ENCODE measurements at places on chromosomes 3 and 15.

DNA sequence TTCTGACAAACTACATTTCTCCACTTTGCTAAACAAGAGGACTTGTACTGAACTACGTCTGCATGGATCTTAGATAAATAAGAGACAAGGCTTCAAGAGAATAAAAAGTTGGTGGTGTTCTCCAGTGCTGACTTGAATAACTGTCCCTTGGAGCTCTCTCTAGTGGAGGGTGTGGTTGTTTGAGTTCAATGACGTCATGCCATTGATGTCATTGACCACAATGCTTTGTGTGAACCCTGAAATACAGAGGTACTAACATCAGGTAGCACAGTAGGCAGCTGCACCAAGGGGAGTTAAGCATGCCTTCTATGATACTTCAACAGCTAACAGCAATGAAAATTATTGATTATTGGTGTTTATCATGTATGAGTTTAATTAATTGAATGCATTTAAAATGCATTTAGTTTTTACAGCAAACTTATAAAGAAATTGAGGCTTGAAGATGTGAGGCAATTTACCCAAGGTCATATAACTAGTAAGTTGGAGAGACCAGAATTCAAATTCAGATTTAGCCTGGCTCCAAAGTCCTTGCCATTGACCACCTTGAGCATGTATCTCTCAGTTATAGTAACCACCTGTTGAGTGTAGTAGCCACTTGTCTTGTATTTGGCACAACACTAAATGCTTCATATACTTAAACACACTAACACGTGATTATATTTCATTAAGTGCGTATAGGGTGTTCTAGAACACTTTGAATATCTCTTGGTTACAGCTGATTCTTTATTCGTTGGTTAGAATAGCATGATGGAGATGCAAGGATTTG lies 126.0 kb upstream of the ANKRD28 start:
- H3K36me3 ChIP-seq, result no peaks in the 10 kb centered on the region
- no peak overlapping the region for H3K4me3 ChIP-seq
- H3K27ac ChIP-seq, result no peak overlapping the region
- DNase-seq, result no peak

DNA sequence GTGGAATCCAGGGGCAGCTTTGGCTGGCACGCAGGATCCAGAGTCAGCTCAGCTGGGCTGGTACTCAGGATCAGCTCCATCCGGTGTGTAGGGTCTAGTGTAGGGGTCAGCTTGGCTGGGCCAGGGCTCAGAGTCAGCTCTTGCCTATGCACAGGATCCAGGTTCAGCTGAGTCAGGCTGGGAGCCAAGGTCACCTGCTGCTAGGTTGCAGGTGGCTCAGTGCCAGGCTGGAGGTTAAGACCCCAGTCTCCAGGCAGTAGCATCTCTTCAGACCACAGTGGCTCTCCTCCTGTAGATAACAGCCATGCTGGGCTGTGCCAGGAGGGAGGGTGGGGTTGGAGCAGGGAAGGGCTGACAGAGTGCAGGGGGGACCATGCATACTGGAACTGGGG lies 1.8 kb downstream of the HYAL3 start:
- peaks cover 28% of the 10 kb centered on the region for H3K4me1 ChIP-seq
- peaks cover 1% of the 10 kb centered on the region for H3K27me3 ChIP-seq
- H3K27ac ChIP-seq, result no peak overlapping the region
- no peak overlapping the region for H3K4me3 ChIP-seq
- no peaks in the 10 kb centered on the region for H3K36me3 ChIP-seq

DNA sequence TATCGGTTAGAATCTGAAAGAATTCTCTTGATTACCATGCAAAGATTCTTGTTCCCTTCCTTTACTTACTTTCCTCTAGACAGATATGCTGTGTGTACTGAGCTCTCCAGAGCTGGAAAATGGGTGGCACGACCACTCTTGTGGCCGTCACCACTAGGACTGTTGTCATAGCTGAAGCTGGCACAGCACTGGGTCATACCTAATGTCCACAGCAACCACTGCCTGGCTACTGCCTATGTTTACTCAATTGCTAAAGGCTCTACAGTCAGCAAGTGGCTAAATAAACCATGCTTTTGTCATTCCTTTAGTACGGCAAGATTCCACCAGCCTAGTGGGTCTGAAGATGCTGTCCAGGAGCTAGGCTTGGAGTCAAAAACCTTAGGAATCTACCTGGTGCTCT lies 1643.0 kb downstream of the OTOL1 start:
- no peak overlapping the region for H3K4me3 ChIP-seq
- DNase-seq, result no peak
- H3K4me1 ChIP-seq, result no peaks in the 10 kb centered on the region
- no peaks in the 10 kb centered on the region for H3K36me3 ChIP-seq
- H3K27me3 ChIP-seq, result no peaks in the 10 kb centered on the region
- no peak overlapping the region for H3K27ac ChIP-seq

DNA sequence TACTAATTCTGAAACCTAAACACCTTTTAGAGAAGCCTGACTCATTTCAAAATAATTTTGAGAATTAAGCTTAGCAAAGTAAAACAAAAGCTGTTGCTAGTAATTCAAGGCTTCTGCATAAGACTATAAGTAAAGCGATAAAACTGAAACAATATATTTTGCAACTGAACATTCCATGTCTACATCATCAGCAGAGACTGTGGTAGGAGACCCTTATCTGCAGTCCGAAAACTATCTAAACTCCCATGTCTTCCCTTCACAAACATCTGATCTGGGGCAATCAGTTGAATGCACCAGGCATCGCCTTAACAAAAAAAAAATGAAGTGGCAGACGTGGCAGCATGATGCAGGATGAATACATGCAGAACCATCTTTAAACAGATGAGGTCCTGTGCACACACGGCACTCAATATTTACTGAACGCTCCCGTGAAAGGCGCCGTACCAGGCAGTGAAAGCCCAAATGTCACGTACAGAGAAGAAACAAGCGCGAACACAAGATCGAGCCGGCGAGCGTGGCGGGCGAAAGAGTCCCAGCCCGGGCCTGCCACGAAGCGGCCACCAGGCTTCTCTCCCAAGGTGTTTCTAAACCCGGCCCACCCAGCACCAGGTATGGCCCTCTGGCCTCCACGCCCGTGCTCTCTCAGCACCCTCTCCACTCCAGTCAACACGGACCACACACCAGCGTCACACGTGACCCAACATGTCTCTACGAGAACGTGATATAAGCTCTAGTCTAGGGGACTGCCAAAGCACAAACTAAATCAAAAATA lies 63.0 kb downstream of the CHSY1 start:
- H3K27me3 ChIP-seq, result no peaks in the 10 kb centered on the region
- H3K27ac ChIP-seq, result peak overlapping the region; percentile 96
- H3K36me3 ChIP-seq, result peaks cover 14% of the 10 kb centered on the region
- H3K4me3 ChIP-seq, result peak overlapping the region; percentile 80

DNA sequence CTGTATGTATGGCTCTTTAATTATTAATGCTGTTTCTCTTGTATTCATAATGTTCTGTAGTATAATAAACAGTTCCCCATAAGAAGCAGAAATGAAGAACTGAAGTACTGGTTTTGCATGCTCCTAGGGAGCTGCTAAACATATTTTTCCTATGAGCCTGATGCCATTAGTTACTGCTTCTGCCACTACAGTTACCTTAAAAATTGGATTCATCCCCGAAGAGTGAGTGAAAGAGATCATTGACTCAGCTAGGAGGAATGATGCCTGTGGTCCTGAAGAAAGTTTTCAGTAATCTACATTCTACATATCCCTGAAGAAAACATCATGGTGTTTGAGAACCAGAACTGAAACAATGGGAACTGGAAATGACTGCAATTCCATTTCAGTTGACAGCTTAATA lies 37.1 kb upstream of the ST3GAL6 start:
- DNase-seq, result peak; percentile 33
- H3K4me3 ChIP-seq, result no peak overlapping the region
- H3K27ac ChIP-seq, result no peak overlapping the region
- H3K36me3 ChIP-seq, result no peaks in the 10 kb centered on the region

GRCh38 chr3:137687181-137687879 lies 76.8 kb upstream of the SOX14 start:
- no peak for DNase-seq
- H3K4me3 ChIP-seq, result no peak overlapping the region
- H3K36me3 ChIP-seq, result no peaks in the 10 kb centered on the region
- no peaks in the 10 kb centered on the region for H3K4me1 ChIP-seq

- DNase-seq, result no peak
- H3K27ac ChIP-seq, result no peak overlapping the region
- no peaks in the 10 kb centered on the region for H3K27me3 ChIP-seq
- H3K36me3 ChIP-seq, result peaks cover 7% of the 10 kb centered on the region
These were observed 392.2 kb downstream of the DIPK2A start for GRCh38 chr3:144363856-144364255.

DNA sequence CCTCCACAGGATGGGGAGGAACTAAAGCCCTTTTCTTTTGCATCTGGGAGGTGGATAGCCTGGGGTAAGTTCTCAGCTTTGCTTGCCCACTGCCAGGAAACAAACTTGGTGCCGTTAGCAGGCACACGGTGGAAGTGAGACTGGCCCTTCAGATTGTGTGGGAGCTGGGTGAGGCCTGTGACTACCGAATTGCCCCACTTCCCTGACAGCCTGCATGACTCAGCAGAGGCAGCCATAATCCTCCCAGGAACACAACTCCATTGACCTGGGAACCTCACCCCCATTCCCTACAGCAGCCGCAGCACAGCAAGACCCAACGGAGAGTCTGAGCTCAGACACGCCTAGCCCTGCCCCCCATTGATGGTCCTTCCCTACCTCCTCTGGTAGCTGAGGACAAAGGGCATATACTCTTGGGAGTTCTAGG lies 282.6 kb downstream of the KLF13 start:
- no peak overlapping the region for H3K4me3 ChIP-seq
- peak; percentile 19 for DNase-seq
- H3K4me1 ChIP-seq, result peaks cover 56% of the 10 kb centered on the region
- peak overlapping the region; percentile 71 for H3K27ac ChIP-seq
- no peaks in the 10 kb centered on the region for H3K36me3 ChIP-seq
- H3K27me3 ChIP-seq, result peaks cover 6% of the 10 kb centered on the region

GRCh38 chr15:72117486-72118016 lies 399 bp downstream of the MYO9A start:
- peaks cover 4% of the 10 kb centered on the region for H3K36me3 ChIP-seq
- peak overlapping the region; percentile 94 for H3K4me3 ChIP-seq
- H3K27me3 ChIP-seq, result peaks cover 3% of the 10 kb centered on the region

GRCh38 chr3:127375151-127375930 lies 87.5 kb upstream of the PRR20G start:
- H3K36me3 ChIP-seq, result no peaks in the 10 kb centered on the region
- H3K27ac ChIP-seq, result no peak overlapping the region
- no peak overlapping the region for H3K4me3 ChIP-seq
- H3K4me1 ChIP-seq, result no peaks in the 10 kb centered on the region
- no peak for DNase-seq
- H3K27me3 ChIP-seq, result peaks cover 22% of the 10 kb centered on the region

DNA sequence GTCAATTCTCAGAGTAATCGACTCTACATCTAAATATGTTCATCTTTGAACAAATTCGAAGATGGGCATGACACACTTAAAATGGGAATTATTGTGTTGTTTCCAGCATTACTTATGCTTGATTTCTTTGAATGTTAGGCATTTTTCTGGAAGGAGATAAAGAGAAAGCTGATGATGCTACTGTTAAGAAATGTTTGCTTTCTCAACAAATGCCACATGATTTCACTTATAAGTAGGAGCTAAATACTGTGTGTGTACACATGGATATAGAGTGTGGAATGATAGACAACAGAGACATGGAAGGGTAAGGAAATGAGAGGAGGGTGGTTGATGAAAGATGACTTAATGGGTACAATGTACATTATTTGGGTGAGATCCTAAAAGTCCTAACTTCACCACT lies 400.9 kb downstream of the TBL1XR1 start:
- H3K27ac ChIP-seq, result no peak overlapping the region
- no peaks in the 10 kb centered on the region for H3K27me3 ChIP-seq
- DNase-seq, result no peak
- H3K36me3 ChIP-seq, result no peaks in the 10 kb centered on the region
- H3K4me3 ChIP-seq, result no peak overlapping the region

GRCh38 chr3:177596816-177597271 lies 399.6 kb upstream of the TBL1XR1 start:
- peak overlapping the region; percentile 84 for H3K27ac ChIP-seq
- no peaks in the 10 kb centered on the region for H3K27me3 ChIP-seq
- peaks cover 3% of the 10 kb centered on the region for H3K36me3 ChIP-seq
- H3K4me1 ChIP-seq, result peaks cover 65% of the 10 kb centered on the region
- H3K4me3 ChIP-seq, result peak overlapping the region; percentile 66

DNA sequence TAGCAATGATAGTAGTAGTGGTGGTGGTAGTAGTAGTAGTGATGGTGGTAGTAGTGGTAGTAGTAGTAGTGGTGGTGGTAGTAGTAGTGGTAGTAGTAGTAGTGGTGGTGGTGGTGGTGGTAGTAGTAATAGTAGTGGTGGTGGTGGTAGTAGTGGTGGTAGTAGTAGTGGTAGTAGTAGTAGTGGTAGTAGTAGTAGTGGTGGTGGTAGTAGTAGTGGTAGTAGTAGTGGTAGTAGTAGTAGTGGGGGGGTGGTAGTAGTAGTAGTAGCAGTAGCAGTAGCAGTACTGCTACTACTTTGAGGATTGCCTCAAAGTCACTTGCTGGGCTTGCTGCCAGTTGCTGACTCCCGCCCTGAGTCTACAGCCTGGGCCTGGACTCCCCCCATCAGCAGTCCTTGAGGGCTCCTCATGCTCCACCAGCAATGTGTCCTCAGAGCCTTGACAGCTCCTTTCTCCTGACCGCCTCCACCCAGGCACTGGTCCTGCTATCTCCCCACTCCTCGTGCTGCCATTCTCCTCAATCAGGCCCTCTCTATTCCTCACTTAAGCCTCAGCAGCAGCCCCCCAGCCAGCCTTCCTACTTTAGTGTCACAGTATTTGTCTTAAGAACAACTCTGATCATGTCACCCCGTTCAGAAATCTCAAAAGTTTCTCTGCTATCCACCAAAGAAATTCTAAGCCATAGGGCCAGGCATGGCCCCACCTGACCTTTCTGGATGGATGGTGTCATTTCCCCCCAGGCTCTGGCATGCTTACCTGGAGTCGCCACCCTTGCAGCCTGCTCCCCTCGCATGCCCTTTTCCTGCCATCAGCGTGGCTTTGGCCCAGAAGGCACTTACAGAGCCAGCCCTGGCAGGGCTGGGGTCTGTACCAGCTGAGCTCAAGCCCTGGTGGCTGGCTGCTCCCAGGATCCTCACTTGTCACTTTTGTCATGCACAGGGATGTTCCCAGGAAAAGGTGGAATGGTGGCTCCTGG lies 45.6 kb downstream of the DLEC1 start:
- peak overlapping the region; percentile 57 for H3K27ac ChIP-seq
- no peak for DNase-seq
- peaks cover 20% of the 10 kb centered on the region for H3K27me3 ChIP-seq
- no peaks in the 10 kb centered on the region for H3K4me1 ChIP-seq
- H3K4me3 ChIP-seq, result peak overlapping the region; percentile 3
- peaks cover 8% of the 10 kb centered on the region for H3K36me3 ChIP-seq

- H3K27ac ChIP-seq, result no peak overlapping the region
- peaks cover 10% of the 10 kb centered on the region for H3K4me1 ChIP-seq
- peaks cover 18% of the 10 kb centered on the region for H3K27me3 ChIP-seq
- H3K36me3 ChIP-seq, result no peaks in the 10 kb centered on the region
- H3K4me3 ChIP-seq, result no peak overlapping the region
These were observed 156.2 kb upstream of the UMPS start for GRCh38 chr3:124574012-124574411.

GRCh38 chr3:26375843-26376530 lies 246.6 kb upstream of the LRRC3B start:
- no peaks in the 10 kb centered on the region for H3K4me1 ChIP-seq
- DNase-seq, result no peak
- no peak overlapping the region for H3K4me3 ChIP-seq
- H3K27me3 ChIP-seq, result no peaks in the 10 kb centered on the region

GRCh38 chr15:90618330-90619125 lies 88.8 kb downstream of the CRTC3 start:
- H3K4me1 ChIP-seq, result peaks cover 23% of the 10 kb centered on the region
- H3K4me3 ChIP-seq, result no peak overlapping the region
- DNase-seq, result no peak
- peaks cover 25% of the 10 kb centered on the region for H3K36me3 ChIP-seq

Measured in HFFc6 (cell line).